Stimulated activated CD8-positive, alpha-beta memory T cell treated with anti-CD3 and anti-CD28 coated beads, Interleukin-2, amount 100 ng/mL, for 48 hours (primary cell): ENCODE measurements at places on chromosomes 7 and 10.

DNA sequence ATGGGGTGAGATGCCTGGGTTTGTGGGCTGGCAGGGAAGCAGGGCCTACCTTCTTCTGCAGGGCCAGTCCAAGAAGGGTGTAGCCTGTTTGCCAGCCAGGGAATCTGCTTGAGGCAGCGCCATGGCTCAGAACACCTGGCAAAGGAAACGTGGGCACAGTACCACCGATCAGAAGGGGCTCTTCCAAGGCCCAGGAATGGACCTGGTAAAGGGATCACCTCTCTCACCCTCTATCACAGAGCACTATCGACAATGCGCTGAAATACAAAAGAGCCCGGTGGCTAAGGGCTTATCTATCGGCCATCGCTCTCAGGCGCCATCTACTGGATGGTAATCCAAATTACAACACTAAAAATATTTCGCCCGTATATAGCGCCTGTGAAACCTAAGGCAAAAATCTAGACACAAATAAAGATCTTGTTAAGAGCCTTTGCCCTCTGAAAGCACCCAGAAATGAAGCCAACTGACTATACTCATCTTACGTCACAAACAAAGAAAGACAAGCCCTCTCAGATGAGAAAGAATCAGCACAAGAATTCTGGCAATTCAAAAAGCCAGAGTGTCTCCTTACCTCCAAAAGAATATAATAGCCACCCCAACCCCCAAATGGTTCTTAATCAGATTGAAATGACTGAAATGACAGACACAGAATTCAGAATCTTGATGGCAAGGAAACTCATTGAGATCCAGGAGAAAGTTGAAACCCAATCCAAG, 217.8 kb upstream of the HPS1 start:
- no peak for DNase-seq

DNA sequence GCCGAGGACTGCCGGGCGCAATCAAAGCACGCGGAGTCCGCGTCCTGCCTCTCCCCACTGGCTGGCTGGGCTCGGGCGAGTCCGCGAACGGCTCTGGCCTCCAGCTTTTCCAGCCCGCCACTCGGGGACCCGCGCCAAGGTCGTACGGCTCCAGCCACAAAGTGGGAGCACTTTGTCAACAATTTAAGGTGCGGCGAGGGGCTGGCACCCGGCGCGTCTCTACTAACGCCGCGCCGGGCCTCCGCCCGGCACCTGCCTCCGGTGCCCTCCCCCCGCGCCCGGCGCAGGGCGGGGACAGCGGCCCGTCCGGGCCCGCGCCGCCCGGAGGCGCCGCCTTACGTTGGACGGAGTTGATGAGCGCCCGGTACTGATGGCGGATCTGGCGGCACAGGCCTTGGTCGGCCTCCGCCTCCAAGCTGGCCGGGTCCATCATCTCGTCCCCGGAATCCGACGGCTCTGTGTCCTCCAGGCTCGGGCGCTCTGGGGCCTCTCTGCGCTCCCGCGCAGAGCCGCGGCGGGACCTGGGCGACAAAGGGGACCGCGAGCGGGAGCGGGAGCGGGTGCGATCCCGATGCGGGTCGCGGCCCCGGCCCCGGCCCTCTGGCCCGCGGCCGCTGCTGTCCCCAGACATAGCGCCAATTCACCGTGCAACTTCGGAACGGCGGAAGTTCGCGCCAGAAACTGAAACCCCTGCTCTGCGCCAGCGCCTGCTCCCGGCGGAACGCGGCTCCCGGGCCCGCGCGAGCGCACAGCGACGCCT, at the start of gene NSMCE4A:
Gene NSMCE4A, minus strand, starts transcription at position 683 of the 760 bp plus-strand sequence. Its CDS starts 52 bp downstream, at position 631.
- peak; percentile 63 for DNase-seq

DNA sequence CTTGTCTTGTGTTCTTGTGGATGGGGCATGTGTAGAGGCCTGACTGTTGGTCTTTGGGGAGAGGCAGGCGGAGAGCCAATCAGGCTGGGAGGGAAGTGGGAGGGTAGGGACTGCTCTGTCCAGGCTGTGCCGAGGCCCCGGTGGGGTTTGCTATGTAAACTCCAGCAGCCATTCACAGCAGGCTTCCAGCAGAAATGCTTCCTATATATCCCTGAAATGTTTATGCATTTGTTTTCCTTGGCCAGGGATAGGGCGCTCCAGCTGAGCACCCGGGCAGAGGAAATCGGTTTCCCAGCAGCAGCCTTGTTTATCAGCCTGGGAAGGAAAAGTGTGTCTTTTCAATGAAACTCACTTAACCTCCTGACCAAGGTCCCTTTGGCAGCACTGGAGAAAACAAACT, 18.3 kb upstream of the AQP1 start:
- no peak for DNase-seq

GRCh38 chr7:93559639-93560491, 14.7 kb downstream of the CALCR start:
- DNase-seq = no peak

- DNase-seq = no peak
These were observed 129.7 kb downstream of the PLCE1 start for GRCh38 chr10:94123258-94123995.

DNA sequence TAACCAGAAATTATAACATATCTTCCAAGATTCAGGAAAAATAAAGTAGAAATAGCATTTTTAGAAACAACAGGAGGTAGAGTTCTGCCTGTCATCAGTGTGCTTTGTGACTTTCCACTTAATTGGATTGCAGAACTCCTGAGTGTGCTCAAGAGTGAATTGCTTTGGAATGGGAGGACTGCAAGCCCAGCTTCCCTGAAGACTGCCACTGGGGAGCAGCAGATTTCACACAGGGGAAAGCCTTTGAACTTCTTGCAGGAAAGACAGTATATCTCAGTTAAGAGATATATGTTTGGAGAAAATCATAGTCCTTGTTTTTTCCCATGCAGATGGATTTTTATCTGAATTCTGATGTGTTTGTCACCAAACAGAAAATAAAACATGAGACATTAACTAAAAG, 124.5 kb downstream of the TMEM168 start:
- DNase-seq = no peak

DNA sequence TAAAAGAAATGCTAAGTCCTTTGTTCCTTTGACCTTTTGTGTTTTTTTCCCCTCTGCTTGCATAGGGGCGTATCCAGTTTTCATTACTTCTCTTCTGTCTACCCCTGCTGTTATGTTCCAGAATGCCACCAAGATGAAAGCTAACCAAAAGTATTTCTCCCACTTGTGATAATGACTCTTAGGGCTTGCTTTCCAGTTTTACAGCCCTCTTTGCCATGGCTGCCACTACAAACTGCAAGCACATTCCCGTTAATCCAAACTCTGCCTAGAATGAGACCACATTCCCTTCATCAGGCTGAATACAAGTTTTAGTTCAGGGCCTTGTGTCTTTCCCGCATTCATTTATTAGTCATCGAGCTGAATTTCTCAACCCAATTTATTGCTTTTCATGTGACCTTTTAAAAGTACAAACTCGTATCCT, 23.6 kb upstream of the CD36 start:
- no peak for DNase-seq

- DNase-seq = no peak
These were observed 55.0 kb downstream of the COL13A1 start for GRCh38 chr10:69856601-69857166.

- no peak for DNase-seq
These were observed 12.1 kb upstream of the ZNF107 start for GRCh38 chr7:64653721-64654401.

- no peak for DNase-seq
These were observed 172.9 kb upstream of the NAMPT start for GRCh38 chr7:106457678-106458077.

GRCh38 chr7:141652691-141653090, 49.3 kb downstream of the DENND11 start:
- DNase-seq = no peak

- no peak for DNase-seq
These were observed 9.9 kb upstream of the SLC25A13 start for GRCh38 chr7:96331775-96332174.

DNA sequence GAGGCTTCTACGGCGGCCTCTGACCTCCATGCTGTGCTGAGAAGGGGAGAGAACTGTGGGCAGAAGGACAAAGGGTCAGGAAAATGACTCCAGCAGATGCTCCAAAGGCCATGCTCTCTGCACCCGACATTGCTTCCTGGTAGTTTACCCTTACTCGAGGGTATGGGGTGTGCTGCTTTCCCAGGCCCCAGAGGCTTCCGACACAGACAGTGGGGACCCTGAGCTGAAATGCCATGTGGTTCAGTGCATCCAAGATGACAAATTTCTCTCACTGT, 130.9 kb downstream of the PTPN20 start:
- no peak for DNase-seq

DNA sequence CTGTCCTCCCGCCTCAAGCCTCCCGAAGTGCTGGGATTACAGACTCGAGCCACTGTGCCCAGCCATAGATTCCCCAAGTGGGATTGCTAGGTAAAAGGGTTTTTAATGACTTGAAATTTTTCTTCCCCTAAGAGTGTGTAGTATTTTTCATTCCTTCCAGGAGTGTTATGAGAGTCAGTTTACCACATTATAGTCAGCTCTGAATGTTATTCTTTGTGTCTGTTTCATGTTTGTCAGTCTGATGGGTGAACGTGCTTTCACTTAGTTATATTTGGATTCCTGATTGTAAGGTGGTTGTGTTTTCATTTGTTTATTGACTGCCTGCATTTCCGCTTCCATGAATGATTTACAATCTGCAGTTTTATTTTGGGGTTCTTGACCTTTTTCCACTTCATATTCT, 6.3 kb downstream of the ZNF212 start:
- DNase-seq = no peak
